ENCODE measurements at places on chromosomes 2 and 18.
A peak's percentile ranks its signal among the peaks of the same experiment; 100 is the strongest.

GRCh38 chr2:99112617-99113016 is 28.9 kb upstream of the C2orf15 start:
- DNase-seq, result no peak

- no peak for DNase-seq
Observed at GRCh38 chr18:57657542-57657941, 35.9 kb upstream of the NARS1 start.

- DNase-seq, result no peak
Observed at GRCh38 chr2:195343540-195343939, 313.5 kb upstream of the SLC39A10 start.

DNA sequence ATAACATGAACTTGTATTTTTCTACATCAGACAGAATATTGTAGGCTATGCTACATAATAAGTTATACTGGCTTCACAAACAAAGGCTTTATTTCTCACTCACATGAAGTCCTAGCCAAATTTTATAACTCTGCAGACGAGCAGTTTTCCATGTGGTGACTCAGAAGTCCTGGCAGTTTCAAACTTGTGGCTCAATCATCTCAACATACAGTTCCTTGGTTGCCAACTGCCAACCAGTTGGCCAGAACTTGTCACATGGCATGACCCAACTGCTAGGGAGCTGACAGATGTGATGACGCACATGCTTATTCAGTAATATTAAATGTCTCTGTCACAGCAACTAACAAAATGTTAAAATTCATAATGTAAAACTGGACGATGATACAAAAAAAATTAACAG is 63.8 kb upstream of the ZC3H15 start:
- no peak for DNase-seq

DNA sequence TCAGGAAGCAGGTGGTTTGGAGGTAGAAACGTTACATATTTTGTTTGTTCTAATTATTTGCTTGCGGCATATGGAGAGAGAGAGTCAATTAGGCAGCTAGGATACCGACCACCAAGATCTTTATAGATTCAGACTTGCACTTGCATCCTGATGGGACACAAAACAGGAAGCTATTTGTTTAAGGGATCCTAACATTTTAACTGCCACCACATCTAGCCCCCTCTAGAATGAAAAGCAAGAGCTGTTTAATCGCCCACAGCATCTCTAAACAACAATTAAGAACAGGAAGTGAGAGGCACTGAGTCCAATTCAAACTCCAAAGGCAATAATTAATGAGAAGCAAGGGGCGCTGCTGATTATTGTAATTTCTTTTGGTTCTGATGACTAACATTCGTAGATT is 182.0 kb upstream of the LINC00305 start:
- no peak for DNase-seq

DNA sequence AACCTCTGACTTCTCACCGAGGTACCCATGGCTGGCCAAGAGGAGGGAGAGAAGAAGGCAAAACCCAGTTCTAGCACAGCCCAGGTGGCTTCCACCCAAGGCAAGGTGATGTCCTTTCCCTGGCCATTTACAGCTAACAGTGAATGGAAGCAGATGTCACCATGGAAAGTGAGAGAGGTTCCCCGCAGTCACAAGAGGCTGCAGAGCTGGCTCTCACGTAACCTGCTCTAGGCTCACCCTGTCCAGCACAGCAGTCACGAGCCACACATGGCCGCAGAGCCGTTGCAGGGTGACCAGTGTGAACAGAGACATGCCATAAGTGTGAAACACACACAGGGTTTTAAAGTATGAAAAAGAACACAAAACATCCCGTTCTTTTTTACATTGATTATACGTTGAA is 169.4 kb downstream of the TNS1 start:
- DNase-seq, result no peak

- no peak for DNase-seq
Observed at GRCh38 chr2:220212296-220213080, 585.1 kb downstream of the SLC4A3 start.

DNA sequence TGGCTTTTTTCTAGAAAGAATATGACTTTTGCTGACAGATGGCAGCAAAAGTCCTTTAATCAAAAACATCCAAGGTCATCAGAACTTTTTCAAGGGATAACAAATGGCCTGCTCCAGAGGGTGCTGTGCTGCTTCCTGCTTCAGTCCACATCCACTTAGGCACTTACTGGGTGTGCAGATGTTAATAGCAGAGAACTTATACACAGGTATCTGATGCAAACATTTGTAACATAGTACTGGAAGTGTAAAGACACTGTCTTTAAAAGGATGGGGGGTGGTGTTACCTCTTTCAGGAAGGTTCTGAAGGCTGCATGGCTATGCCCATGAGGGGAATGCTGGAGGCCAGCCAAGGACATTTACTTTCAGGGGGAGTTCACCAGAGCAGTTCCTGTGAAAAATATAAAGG is 5.5 kb downstream of the HOXD8 start:
- no peak for DNase-seq

DNA sequence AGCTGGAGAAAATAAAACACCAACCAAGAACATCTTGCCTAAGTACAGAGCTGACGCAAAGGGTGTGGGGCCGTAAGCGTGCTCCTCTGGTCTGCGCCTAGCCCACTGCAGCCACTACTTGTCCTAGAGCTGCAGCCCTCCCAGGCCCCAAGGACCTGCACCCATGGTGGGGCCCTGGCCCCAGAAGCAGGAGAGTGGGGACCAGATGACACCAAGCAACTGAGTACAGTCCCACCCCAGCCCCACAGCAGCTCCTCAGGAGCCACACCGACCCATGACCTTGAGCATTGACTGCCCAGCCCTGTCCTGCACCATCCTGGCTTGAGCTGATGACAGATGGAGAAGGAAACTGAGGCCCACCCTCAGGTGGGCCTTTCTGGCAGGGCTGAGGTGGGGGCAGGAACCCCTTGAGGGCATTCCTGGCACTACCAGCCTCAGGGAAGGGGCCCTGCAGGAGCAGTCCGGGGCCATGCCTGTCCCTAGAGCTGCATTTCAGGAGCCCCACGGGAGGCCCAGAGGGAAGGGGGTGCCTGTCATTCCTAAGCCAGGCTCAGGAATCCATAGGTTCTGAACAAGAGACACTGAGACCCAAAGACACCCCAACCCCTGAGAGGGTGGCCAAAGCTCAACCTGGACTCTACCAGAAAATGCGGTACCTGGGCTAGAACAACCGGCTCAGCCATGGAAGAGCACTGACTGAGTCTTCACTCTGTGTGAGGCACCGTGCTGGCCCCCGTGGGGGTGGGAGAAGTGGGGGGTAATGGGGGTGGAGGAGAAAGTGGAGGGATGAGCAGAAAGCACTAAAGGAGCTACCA is 4.9 kb downstream of the KIF1A start:
- DNase-seq, result peak; percentile 55

GRCh38 chr2:120915670-120916069 is 180.0 kb downstream of the GLI2 start:
- DNase-seq, result no peak

GRCh38 chr2:81645745-81646301 is 1341.3 kb upstream of the LRRTM1 start:
- no peak for DNase-seq

GRCh38 chr2:165953306-165953654 is 296 bp downstream of the TTC21B start:
- DNase-seq, result no peak

GRCh38 chr2:45886171-45886663 is 234.7 kb downstream of the PRKCE start:
- no peak for DNase-seq

DNA sequence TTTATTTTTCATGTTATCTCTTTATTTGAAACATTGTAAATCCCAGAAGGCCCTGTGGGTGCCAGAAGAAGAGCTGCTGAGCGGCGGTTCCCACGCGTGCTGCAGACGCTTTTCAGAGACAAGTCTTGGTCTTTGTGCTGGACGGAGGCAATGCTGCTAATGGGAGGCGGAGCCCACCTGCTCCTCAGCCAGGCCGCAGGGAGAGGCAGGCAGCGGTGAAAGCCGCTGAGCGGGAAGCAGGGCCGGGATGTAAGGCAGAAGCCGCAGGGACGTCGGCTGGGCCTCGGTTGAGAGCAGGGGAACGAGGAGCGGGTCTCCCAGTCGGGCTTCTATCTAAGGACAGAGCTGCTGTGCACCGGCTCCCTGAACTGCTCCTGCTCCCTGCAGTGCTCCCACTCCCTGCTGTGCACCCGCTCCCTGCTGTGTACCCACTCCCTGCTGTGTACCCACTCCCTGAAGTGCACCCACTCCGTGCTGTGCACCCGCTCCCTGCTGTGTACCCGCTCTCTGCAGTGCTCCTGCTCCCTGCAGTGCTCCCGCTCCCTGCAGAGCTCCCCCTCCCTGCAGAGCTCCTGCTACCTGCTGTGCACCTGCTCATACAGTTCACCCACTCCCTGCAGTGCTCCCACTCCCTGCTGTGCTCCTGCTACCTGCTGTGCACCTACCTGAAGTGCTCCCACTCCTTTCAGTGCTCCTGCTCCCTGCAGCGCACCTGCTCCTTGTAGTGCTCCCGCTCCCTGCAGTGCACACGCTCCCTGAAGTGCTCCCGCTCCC is 16.4 kb downstream of the TMEM18 start:
- DNase-seq, result no peak

DNA sequence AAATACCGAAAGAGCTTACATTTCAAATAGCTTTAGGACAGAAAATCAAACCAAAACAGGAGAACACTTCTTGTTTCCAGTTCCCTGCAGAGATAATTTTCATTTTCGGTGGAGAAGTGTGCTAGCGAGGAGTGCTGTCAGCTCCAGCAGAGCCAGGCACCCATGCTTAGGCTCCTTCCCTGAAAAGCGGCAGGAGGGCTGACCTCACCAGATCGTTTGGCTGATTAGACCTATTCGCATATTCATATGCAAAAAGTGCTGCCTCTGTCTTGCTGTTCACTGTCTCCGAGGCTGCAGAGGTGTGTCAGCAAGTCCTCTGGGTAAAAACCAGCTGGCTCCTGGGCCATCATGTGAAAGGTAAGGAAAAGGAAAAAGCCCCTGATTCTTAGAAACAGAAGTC is 225.8 kb upstream of the COPS8 start:
- DNase-seq, result peak; percentile 48

GRCh38 chr2:62774555-62775366 is 69.2 kb downstream of the EHBP1 start:
- DNase-seq, result no peak

- no peak for DNase-seq
Observed at GRCh38 chr2:36405183-36405582, 49.6 kb downstream of the CRIM1 start.

DNA sequence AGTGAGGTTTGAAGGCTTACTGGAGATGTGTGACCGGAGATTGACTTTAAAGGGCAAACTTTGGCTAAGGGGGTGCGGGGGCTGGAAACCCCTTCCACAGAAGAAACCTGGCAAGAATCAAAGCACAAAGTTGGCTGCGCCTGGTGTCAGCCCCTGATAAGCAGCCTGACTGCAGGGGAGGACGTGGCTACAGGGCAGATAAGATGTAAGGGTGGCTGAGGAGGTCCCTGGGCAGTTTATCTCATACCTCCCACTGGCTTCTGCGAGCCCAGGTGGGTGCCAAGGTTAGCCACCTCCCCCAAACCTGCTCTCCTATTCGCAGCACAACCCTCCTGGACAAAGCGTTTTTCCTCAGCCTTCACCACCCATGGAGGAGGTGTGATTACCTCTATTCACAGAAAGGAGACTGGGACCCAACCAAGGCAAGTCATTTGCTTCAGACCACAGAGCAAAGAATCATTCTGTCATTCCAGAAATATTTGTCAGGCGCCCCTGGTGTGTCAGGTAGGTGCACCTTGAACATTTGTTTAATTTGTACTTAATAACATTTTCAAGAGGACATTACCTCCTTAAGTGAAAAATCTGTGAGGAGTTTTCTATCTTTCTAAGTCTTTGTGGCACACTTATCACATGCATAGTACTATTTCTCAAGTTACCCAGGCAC is 73.1 kb upstream of the IL1R1 start:
- no peak for DNase-seq

- DNase-seq, result no peak
Observed at GRCh38 chr18:59005262-59005661, 134.4 kb upstream of the SEC11C start.

GRCh38 chr2:198053148-198053547 is 248.8 kb downstream of the PLCL1 start:
- DNase-seq, result no peak

Measured in type B pancreatic cell (in vitro differentiated cells).